ENCODE measurements at places on chromosomes 4 and X.

DNA sequence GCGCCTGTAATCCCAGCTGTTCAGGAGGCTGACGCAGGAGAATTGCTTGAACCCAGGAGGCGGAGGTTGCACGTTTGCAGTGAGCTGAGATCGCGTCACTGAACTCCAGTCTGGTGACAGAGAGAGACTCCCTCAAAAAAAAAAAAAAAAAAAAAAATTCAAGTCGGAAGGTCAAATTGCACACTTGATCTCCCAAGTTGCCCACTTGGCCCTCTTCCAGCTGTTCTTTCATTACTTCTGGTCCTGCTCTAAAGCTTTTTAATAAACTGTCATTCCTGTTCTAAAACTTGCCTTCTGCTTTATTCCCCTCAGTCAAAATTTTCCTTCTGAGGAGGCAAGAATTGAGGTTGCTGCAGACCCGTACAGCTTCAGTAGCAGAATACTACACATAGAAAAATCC, 2358.0 kb downstream of the ARAP2 start:
- DNase-seq: no peak

GRCh38 chrX:86148594-86148993, 343 bp downstream of the DACH2 start:
- no peak for DNase-seq

- DNase-seq: no peak
Measured at GRCh38 chr4:7004331-7004730, 38.8 kb upstream of the TADA2B start.

- DNase-seq: no peak
Measured at GRCh38 chr4:85610450-85610849, 135.5 kb downstream of the ARHGAP24 start.

DNA sequence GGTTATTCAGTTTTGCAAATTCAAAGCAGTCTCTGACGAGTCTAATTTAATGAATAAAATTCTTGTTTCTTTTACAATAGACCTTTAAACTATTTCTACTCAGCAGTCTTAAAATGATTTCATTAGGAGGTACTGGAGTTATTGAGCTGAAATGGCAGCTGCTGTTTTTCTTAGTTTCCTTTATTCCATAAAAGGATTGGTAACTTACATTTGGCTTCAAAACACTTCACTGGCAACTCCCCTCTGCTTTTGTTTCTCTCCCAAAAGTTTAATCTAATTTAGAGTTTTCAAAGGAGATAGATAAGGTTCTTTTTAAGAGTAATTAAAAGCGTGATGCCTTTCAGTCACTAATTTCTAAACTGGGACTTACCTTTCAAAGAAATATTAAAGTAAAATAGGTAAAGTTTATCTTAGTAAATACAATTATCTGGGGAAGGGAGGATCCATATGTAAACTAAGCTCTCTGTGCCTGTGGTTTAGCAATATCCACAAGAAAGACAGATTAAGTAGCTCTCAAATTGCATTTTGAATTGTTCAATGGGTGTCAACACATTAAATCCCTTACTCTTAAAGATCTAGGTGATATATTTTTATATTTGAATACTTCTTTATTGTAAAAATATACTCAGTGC, 17.1 kb upstream of the PCDH10 start:
- DNase-seq: no peak

DNA sequence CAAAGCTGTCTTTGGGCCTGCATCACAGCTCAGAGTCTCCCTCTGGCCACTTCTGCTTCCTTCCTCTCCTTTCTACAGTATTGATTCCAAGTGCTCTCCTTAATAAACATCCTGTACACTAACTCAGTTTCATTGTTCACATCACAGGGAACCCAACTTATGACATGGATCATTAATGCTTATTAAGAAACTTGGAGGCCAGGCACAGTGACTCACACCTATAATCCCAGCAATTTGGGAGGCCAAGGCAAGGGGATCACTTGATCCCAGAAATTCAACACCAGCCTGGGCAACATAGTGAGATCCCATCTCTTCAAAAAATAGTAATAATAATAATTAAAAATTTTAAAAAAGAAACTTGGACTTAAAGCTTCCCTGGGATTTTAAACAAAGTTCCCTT, 89.2 kb upstream of the EFHC2 start:
- no peak for DNase-seq

DNA sequence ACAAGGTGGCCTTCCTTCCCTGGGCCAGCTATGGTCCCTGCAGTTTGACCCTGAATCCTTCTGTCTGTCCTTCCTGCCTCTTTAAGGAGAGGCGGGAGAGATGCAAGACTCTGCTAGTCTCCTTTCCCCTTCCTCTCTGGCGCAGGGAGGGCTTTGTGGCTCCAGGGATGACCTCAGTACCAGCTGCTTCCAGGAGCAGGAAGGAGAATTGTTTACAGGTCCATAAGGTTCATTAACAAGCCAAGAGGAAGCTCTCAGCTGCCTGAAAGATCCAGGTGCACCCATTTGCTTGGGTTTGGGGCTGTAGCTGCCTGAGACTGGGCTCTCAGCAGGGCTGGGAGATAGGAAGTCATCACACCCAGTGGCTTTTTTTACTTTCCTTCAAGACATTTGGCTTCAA, 4.0 kb upstream of the FATE1 start:
- no peak for DNase-seq

DNA sequence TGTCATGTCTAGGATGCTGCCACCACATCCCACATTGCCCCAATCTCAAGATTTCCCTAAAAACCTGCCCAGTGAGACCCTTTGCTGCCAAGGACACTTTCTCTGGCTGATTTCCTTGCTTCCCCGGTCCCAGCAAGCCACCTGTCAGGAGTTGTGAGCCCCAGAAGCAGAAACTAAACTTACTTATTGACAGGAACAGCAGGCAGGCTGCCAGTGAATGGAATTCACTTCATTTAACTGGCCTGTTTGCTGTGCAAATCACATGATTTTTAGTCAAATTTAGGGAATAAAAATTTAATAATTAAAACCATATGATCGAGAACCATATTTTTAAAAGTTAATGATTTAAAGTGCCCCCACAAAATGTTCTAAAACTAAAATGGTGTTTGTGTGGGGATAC, 48.5 kb downstream of the MAMLD1 start:
- no peak for DNase-seq

DNA sequence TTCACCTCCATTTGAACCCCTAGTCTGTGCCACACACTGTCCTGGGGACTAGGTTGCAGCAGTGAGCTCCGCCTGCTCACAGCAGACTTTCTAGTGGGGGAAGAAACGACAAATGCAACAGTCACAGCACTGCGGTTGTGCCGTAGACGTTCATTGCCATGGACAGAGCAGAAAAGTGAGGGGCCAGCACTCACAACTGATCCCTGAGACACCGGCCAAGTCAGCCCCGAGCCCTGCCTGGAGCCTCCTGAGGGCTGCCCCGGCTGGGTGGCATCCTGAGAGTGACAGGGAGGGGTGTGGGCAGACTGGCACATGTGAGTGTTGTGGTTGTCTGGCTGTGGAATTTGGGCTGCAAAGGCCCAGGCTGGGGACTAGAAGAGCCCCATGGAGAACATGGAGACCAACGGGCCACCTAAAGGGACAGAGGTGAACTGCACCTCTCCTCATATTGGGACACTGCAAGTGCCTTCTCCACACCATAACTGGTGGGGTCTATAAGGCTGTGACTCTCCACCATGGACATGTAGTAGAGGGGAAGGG, 4.6 kb downstream of the DUSP9 start:
- DNase-seq: no peak

- DNase-seq: no peak
Measured at GRCh38 chr4:186167605-186168004, 23.8 kb upstream of the CYP4V2 start.

Measured in activated CD8-positive, alpha-beta memory T cell treated with anti-CD3 and anti-CD28 coated beads, Interleukin-2, amount 10 ng/mL, durations not matched to agents 7 days and 5 days (primary cell).